Cerebellar nuclear complex (tissue), 1 donor: ENCODE measurements at places on chromosomes 3 and 15.

GRCh38 chr15:73802431-73803041 is 49.4 kb upstream of the INSYN1 start:
- DNase-seq, result peak; percentile 92

GRCh38 chr3:94561094-94561493 is 498.2 kb downstream of the NSUN3 start:
- DNase-seq, result no peak

GRCh38 chr15:38612159-38612863 is 47.7 kb upstream of the RASGRP1 start:
- DNase-seq, result no peak

DNA sequence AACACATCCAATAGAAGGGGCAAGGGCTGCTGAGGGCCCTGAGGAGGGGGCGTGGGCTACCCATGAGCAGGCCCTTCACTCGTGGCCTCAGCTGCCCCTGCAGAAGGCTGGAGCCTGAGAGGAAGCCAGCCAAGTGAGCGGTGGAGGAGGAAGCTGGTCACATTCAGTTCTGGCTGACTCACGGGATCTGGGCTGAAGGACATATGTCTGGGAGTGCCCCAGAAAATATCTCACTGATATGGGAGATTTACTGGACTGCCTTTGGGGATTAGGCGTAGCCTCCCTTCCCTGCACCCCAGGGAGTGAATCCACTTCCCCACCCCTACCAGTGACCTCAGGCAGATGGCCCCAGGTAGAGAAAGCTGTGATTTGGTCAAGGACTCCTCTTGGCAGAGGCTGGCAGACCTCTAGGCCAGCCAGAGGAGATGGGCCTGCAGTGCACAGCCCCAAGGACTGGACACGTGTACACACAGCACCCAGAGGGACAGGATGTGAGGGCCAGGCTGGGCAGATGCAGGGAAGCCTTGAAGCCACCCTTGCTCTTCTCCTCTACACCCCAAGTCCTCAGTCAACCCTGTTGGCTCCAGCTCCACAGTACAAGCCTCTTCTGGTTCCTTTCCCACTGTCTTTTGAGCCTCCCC is 14.2 kb upstream of the ANKDD1A start:
- DNase-seq, result no peak

DNA sequence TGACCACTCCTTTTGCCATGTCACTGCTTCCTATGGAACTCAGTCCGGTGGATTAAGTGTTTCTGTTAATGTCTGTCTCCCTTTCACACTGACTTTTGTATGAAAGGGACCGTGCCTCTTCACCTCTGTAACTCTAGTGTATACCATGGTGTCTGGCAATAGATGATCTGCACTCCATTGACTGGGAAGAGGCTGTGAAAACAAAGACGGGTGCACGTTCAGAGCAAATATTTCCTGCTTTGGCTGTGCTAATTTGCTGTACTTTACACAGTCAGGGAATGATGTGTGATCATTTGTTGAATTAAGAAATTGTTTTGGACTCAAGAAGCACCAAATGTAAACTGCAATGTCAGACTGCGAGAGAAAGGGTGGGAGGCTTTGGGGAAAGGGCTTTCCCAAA is 315.2 kb downstream of the RORA start:
- no peak for DNase-seq

DNA sequence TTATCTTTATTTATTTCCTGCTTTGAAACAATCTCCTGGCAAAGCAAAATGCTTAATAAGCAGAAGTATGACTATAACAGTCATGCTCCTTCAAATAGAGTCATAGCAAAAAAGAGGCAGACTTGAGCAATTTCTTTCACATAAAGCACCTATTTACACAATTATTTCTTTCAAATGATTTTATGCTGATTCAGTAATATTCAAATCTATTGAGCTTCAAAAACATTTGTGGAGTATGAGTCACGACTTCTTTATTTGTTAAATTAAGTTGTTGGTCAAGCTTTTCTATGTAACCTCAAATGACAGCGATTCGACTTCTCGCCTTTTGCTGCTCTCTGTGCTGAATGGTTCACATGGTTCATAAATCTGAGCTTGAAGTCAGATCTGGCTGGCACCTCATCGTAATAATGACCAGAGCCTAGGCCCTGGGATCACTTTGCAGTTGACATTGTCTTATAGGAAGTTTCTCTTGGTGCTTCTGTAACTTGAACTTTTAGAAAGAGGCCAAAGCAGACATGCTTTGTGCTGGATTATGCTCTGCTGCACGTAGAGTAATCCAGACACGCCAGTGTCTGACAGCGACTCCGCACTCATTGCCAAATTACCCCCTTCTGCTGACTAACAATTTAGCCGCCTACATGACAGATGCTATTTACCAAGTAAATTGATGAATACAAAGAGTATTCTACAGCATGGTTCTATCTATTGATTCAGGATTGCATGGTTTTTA is 139.0 kb downstream of the MCTP2 start:
- no peak for DNase-seq

DNA sequence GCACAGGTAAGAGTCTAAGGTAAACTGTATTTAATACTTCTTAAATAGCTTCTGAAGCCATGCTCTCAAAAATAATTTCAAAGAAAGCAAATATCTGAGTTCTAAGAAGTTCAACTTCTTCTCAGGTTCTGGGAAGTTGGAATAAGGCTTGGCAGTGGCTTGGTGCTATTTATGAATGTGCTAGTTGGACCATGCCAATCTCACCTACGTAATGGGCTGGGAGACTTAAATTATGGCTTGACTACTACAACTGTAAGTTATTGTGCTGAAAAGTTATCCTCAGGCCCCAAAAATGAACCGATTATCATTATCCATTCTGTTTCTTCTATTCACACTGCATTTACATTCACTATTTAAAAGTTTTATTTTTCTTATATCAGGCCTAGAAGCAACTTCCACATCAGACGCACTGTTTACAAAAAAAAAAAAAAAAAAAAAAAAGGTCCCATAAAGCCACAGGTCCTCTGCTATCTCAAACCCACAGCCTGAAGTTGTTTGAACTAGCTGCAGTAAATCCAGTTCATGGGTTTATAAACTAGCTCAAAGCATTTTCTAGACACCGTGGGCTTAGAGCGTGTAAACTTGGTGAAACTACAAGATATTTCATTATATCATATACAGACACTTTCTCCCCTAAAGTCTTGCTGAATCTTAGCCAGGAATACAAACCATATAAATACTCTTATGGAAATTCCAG is 3.4 kb downstream of the LRIG1 start:
- no peak for DNase-seq

- no peak for DNase-seq
These were observed 161.9 kb downstream of the ATG7 start for GRCh38 chr3:11434017-11434526.

- no peak for DNase-seq
These were observed 1.1 kb upstream of the RBMS3 start for GRCh38 chr3:29279806-29280205.

DNA sequence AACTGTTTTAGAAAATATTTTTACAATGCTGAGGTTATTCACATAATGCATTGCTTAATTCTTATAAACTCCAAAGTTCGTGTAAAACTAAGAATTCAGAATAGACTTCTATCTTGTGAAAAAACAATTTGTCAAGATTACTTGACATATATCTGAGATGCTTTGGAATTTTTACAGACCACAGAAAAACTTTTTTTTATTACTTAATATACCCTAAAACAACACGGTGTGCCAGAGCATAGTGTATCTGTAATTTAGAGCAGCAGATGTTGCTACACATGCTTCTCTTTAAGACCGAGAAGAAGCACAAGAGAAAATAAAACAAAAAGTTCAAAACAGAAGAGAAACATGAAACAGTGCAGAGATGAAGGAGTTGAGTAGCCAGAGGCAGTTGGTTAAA is 26.4 kb downstream of the ASB7 start:
- DNase-seq, result no peak
